ENCODE measurements at places on chromosomes 1 and 21.

GRCh38 chr1:91427741-91428140 is 23.1 kb upstream of the HFM1 start:
- DNase-seq, result no peak

- DNase-seq, result no peak
Observed at GRCh38 chr21:46286648-46287002, 483 bp downstream of the YBEY start.

DNA sequence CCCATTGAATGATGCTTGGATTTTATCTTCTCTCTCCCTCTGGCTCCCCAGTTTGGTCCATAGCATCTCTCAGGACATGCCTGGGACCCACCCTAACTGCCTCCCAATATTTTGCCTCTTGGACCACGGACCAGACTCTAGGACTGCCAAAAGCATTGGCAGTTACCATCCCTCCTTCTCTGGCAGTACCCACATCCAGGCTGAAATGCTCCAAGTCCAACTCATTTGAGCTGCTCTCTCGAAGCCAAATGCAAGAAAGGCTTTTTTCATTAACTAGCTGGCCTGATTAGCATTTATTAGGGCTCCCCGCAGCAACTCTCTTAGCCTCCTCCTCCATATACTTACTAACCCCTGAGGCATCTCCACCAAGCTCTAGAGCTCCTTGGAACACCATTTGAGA is 140.0 kb upstream of the GRIK3 start:
- no peak for DNase-seq

DNA sequence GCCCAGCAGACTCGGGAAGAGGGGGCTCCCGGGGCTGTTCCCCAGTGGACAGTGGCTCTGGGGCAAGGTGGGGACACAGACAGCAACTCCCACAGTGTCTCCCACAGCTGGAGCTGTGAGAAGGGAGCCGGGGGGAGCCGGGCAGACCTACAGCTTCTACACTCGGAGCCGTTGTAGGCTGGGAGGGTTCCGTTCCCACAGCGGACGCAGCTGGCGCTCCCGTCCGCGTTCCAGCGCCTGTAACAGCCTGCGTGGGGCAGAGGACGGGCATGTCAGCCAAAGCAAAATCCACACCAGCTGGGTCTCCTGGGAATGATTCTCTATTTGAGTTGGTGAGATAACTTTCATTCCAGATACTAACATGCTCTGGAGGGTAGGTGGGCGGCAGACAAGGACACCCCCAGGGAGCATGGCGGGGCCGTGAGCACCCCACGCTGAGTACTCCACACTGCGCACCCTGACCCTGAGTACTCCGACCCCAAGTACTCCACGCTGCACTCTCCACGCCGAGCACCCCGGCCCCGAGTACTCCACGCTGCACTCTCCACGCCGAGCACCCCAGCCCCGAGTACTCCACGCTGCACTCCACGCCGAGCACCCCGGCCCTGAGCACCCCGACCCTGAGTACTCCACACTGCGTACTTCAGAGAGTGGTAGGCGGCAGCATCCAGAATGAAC is 13.4 kb upstream of the RNF223 start:
- DNase-seq, result no peak

- peak; percentile 86 for DNase-seq
Observed at GRCh38 chr1:108719656-108720435, 7.1 kb downstream of the FNDC7 start.

Data from MG63 (cell line).